ENCODE measurements at places on chromosomes 1 and 21.

- no peak for DNase-seq
These were observed 21.5 kb downstream of the INAVA start for GRCh38 chr1:200916152-200916551.

- no peak for DNase-seq
These were observed 14.0 kb downstream of the PMF1 start for GRCh38 chr1:156226782-156227181.

DNA sequence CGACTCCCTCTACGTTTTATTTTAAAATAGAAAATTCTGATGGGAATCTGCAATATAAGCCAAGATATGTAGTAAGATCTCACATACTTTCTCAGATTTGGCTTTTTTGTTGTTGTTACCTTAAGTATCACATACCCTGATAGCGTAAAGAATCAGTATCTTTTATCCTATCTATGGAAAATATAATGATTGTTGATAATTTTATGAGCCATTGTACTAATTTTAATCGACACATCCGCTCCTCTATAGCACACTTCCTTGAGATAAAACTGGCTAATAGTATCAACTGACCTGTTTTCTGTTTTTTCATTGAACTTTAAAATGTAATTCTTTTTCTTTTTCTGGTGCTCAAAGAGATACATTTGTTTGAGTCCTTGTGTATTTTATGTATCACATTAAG, 118.7 kb downstream of the NFIA start:
- DNase-seq: no peak

GRCh38 chr1:215825056-215825455, 258.0 kb downstream of the KCTD3 start:
- DNase-seq: no peak

GRCh38 chr1:25036117-25036546, 106.1 kb upstream of the RUNX3 start:
- no peak for DNase-seq

GRCh38 chr1:248793592-248793991, 32.1 kb downstream of the SH3BP5L start:
- no peak for DNase-seq

GRCh38 chr1:211183747-211184313, 49.9 kb upstream of the KCNH1 start:
- DNase-seq: no peak

DNA sequence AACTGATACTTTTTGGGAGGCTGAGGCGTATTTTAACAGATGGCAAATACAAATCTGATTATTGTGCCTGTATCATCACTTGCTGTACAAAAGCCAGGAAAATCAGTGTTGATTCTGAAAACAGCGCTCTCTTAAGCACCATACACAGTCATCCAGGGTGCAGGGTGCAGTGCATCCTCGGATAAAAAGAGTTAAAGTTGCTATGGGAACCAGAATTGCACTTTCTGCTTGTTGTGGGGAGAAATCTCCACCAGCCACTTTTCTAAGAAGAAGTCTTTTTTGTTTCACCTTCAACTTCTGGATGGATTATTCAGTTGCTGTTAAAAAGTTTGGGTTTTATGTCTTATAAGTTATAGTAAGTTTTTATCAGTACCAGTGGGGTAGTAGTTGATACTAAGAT, 3.8 kb downstream of the LAMC1 start:
- DNase-seq: no peak

DNA sequence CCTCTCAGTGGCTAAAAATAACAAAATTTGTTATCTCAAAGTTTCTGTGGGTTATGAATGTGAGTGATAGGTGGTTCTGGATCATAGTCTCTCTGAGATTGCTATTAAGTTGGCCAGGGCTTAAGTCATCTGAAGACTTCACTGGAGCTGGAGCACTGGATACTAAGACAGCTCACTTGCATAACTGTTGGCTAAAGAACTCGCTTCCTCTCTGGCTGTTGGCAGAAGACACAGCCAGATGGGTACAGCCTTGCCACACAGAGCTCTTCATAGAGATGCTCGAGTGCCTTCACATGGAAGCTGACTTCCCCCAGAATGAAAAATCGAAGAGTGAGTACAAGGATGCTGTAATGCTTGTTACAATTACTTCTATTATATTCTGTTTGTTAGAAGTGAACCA, 333.8 kb downstream of the ZP4 start:
- no peak for DNase-seq

GRCh38 chr1:110630839-110631663, 24.9 kb upstream of the KCNA2 start:
- DNase-seq: peak; percentile 46

DNA sequence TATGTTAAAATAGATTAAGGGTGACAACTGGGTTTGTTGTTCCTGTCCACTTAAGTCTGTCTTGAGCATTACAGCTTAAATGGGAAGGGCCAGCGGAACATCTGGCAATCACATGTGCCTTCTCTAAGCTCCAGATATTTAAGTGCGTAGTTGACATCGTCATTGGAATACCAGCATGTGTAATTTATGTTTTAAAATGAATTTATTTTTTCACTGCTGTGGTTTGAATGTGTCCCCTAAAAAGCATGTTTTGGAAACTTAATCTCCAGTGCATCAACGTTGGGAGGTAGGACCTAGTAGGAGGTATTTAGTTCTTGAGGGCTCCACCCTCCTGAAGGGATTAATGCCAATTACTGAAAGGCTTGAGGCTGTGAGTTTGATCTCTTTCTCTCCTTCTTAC, 13.4 kb downstream of the ZCCHC17 start:
- no peak for DNase-seq

- DNase-seq: no peak
These were observed 7.6 kb downstream of the CLSPN start for GRCh38 chr1:35762141-35762540.

DNA sequence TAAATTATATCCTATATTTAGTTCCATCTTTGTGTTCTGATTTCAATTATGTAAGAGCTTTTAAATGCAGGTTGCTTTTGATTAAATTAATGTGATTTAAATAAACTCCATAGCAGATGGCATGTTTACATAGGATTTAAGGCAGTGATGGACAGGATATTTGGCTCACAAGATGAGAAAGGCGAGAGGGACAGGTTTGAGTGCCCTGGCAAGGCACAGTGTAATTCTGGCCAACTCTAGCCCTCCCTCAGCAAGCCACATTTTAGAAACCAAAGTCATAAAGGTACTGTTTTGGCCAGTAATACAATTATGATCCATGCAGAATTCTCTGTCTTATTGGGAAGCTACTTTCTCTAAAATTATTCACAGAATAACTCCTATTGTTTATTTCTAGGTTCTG, 50.6 kb upstream of the C1orf146 start:
- no peak for DNase-seq

DNA sequence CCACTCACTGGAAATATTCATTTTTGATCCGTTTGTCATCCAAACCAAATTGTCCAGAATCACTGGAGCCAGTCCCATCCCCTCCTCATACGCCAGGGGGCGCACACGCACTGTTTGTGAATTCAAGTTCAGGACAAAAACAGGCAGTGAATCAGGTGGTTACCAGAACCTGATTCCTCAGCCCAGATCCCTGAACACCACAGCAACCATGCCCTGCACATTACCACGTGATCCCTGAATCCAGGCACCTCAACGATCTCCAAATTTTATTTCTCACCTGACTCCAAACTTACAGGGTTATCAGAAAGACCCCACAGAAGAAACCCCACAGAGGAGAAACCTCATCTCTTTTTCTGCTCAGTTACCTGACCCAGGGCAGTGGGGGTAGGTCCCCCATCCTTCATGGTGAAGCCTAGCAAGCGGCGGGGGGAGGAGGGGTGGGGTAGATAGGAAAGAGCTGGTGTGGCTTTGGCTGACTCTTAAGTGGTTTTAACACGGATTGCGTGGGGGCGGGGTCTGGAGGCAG, 1.4 kb upstream of the PTPRF start:
- DNase-seq: peak; percentile 75

DNA sequence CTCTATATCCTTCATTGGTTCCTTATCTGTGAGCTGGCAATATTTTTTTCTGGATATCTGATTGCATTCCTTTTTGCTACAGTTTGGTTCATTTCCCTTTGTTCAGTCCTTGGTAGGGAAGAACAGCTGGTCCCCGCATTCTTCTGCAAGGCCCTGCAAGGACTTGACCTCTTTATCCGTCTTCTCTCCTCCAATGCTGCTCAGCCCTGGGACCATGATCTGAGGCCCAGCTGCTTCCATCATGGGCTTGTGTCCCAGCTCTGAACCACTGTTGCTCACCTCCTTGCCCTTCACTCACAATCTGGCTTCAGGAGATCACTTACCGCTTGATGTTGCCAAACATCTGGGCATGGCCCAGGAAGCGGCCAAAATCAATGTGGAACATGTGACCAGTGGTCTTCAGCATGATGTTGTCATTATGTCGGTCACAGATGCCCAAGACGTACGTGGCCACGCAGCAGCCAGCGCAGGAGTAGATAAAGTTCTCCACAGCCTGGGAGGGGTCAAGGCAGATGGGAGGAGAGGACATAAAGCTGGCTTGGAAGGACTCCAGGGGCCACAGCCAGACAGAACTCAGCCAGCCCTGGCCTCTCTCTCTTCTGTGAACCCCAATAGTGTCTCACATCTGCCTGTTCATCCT, 22.6 kb upstream of the PPP1R15B start:
- no peak for DNase-seq

DNA sequence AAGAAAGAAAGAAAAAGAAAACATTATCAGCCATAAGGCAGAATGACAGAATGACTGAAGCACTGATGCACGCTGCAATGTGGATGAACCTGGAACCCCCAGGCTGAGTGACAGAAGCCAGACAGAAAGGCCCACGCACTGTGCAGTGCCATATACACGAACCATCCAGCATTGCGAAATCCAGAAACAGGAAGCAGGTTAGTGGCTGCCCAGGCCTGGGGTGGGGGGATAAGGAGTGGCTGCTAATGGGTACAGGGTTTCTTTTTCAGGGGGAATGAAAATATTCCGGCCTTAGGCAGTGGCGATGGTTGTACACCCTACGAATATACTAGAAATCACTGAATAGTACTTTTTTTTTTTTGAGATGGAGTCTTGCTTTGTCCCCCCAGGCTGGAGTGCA, 57.0 kb downstream of the CHD5 start:
- DNase-seq: no peak

GRCh38 chr1:67941155-67941554, 107.9 kb upstream of the GNG12 start:
- DNase-seq: no peak

DNA sequence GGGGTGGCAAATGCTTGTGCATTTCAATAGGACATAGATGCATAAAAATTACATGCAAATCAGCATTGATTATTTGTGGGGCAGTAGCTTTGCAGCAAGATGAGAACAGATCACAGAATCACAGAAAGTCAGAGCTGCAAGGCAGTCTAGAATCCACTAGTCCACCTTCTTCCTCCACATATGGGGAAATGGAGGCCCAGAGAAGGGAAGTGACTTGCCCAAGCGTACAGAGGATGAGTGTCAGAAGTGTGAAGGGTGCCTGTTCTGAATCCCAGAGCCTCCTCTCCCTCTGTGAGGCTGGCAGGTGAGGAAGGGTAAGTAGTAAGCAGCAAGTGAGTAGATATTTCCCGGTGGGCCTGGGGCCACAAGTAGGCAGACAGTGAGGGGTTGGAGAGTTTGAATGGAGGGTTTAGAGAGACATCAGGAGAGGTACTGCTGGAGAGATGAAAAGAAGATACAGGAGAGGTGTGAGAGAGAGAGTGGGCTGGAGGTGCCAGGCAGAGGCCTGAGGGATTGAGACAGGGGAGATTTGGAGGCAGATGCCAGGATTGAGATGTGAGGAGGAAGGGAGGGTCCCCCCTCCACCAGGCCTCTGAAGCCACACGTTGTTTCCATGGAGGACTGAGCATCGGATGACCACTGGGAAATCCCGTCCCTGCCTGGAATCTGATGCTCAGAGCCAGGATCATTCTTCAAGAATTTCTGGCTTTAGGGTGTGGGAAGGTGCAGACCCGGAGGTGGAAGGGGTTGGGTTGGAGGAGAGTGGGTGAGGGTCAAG, 4.8 kb upstream of the MYOG start:
- no peak for DNase-seq
